ENCODE measurements at places on chromosomes 5 and 9. TPM values are rescaled to one million over a fixed set of nuclear protein-coding genes. Genes with fewer than 3 reads are reported as not detected.

Gene CER1
- total RNA-seq: 4.1 TPM

Gene MARCHF3
- 13.5 TPM for total RNA-seq

Gene IPO11
- total RNA-seq: 60.0 TPM

Gene SPATA31E1
- 0.05 TPM for total RNA-seq

Gene HAND1
- not detected for total RNA-seq

Gene GRXCR2
- not detected for total RNA-seq

Gene PDLIM7
- total RNA-seq: 124 TPM

Gene IARS1
- total RNA-seq: 220 TPM

Gene EPB41L4A
- total RNA-seq: 5.2 TPM

Gene SHISAL2B
- 11.1 TPM for total RNA-seq

- DNase-seq: no peak
These were observed 8.9 kb downstream of the IRF1 start for GRCh38 chr5:132481596-132482211.

- DNase-seq: no peak
These were observed 128.8 kb downstream of the SLC24A2 start for GRCh38 chr9:19660019-19660418.

DNA sequence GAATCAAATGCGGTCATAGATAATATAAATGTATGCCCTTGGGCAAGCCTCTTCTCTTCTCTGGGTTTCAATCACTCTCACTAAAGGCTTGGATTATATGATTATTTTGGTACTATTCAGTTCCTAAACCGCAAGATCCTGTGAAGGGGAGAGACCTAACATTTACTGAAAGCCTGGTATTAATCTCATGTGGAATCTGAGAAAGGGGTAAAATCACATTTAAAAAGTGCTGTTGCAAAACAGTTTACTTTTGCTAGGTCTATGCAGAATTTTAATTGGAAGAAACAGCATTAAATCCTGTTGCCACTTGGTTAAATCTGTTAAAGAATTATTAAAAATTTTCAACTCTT, 50.7 kb downstream of the SLC44A1 start:
- no peak for DNase-seq

DNA sequence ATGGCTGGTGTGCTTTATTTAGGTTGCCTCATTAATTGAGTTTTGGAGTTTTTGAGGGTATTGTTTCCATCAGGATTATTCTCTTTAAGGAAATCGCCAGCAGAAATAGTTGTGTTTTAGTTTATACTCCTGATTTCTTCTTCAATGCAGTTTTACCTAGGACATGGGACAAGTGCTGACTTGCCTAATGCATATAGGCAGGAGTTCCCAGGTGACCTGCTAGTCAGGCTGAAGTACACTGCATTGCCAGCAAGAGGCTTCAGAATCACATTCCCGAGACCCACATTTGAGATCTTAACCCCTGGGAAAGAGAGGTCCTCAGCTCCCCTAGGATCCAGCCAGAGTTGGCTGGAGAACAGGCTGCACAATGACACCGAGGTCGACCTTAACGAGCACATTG, 1.5 kb upstream of the OR1N2 start:
- DNase-seq: no peak

GRCh38 chr5:95870105-95870672, 47.7 kb upstream of the GLRX start:
- no peak for DNase-seq

DNA sequence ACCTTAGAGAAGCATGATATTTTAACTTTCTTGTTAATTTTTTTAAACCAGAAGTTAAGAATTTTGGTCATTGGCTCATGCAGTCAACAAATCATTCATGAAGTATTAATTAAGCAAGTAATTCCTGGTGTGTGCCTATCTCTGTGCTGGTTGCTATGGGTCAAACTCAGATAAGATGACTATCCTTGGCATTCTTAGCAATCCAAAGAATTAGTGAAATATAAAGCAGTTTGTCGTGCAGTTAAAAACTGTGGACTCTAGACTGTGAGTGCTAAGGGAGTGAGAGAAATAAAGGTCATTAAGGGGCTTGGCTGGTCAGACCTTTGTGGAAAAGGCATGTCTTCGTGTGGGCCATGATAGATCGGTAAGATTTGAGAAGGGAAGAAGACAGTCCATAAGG, 4.8 kb downstream of the CYFIP2 start:
- DNase-seq: no peak

- no peak for DNase-seq
These were observed 40.1 kb downstream of the SECISBP2 start for GRCh38 chr9:89358376-89358916.

DNA sequence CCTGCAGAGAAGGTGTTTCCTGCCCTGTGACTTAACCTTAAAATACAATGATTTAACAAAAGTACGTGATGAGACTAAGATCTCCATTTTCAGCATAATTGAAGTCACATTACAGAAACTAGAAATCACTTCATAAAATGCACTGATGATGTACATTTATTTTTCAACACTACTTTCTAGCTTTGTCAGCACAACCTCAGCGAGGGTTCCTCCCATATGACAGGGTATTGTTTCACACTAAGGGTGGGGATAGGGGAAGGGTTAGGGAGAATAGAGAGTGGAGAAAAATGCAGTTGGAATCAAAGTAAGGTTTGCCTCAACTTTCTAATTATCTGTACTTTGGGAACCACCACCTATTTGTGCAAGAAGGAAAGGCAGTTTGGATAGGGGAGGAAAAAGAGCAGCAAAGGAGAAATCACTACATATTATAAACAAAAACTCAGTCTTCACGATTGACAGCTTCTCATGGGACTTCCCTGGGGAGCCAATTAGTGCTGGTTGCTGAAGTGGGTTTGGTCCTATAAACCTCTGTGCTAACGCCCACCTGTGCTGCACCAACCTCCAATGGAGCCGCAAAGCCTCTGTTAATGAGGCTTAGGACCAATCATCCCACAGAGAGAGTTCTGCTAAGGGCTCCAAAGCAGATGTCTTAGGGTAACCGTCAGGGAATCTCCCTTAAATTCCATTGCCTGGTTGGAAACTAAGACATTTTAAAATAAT, 369.2 kb upstream of the PDE4D start:
- no peak for DNase-seq

DNA sequence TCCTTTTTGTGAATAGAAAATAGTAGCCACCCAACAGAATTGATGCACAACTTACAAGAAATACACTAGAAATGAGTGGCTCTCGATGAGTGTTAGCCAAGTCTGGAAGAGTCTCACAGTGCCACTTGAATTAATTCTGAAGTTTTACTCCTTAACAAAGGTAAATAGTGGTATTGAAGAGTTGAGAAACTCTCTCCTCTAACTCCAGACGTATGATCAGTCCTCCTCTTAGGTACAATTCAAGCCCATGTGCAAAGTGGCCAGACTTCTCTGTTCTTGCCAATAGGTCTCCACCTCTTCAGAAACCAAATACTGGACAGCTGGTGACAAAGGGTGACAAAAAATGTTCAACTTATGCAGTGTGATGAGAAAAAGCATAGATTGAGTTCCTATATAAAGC, 38.5 kb upstream of the ADAMTS16 start:
- no peak for DNase-seq

DNA sequence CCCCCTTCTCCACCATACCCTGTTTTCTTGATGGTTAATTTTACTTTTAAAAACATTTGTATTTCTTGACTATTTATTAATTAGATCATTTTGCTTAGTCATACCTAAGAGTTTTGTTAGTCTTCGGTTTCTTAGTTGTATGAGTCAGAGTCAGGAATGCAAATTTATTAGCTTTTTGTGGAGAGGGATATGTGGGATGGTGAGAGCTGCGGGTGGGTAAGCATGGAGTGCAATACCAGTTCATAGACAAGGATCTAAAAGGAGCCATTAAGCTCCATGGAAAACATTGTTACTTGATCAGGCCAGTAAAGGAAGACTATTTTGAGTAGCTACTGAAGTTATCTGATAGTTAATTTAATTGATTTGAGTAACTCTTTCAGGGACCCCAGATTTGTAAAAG, 77.5 kb downstream of the ZSWIM6 start:
- DNase-seq: no peak

GRCh38 chr9:121088576-121088975, 13.8 kb downstream of the CNTRL start:
- DNase-seq: no peak

DNA sequence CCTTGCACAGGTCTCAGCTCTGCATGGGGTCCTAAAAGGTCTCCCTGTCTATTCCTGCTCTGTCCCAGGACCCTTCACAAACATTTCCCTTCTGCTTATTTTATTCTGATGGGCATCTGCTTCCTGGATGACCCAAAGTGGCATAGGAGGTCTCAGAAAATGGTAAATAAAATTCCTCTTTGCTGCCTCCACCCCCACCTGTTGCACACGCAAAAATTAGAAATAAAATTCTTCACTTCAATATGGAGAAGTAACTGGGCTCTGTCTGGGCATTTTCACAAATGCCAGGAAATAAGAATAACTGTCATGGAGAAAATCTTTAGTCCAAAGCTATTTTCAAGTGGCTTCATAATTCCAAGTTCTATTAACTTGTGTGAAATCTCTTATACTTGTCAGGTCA, 106.6 kb upstream of the MAP1B start:
- DNase-seq: no peak

DNA sequence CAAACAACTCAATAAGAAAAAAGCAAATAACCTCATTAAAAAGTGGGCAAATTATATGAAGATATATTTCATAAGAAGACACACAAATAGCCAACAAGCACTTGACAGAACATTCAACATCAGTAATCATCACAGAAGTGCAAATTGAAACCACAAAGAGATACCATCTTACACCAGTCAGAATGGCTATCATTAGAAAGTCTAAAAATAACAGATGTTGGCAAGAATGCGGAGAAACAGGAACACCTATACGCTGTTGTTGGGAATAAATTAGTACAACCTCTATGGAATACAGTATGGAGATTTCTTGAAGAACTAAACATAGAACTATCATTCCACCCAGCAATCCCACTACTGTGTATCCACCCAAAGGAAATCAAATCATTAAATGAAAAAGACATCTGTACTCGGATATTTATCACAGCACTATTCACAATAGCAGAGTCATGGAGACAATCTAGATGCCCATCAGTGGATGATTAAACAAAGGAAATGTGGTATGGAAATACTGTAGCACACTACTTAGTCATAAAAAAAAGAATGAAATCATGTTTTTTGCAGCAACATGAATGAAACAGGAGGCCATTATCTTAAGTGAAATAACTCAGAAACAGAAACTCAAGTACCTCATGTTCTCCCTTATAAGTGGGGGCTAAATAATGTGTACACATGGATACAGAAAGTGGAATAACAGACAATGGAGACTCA, 106.8 kb upstream of the FST start:
- DNase-seq: no peak

GRCh38 chr5:90308787-90309585, 100.6 kb downstream of the CETN3 start:
- DNase-seq: no peak

- peak; percentile 63 for DNase-seq
These were observed 1640.3 kb upstream of the C9orf72 start for GRCh38 chr9:29213417-29214153.

DNA sequence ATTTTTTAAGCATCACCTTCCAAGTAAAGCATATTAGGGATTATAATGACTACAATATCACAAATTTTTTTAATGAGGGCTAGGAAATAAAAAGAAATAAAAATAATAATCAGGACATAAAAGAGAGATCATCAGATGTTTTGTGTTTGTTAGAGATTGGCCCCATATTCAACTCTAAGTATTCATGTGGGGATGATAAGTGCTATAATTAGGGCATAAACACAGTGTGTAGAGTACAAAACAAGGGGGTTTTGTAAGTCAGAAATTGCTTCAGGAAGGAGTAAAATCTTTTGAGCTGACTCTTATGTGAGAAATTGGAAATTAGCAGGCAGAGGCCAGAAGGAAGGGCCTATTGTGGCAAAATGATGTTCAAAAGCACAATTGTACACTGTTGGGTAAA, 127.3 kb downstream of the STARD4 start:
- no peak for DNase-seq

DNA sequence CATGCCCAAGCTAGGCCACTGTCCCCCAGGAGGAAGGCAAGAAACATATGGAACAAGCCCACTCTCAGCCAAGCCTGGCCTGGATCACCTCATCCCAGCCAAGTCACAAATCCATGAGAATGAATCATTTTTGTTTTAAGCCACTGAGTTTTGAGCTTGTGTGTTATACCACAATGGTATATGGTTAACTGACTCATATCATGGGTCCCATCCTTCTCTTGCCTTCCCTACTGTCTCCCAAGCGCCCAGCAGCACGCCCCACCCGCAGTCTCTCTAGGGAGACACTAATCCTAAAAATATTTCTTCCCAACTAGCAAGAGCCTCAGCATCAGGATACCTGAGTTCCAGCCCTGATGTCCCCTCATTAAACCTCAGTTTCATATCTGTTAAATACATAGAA, 248.1 kb downstream of the CDK5RAP2 start:
- DNase-seq: no peak

GRCh38 chr5:169686137-169686536, 49.1 kb downstream of the DOCK2 start:
- no peak for DNase-seq

GRCh38 chr9:94144394-94144793, 60.1 kb downstream of the PTPDC1 start:
- DNase-seq: no peak

- no peak for DNase-seq
These were observed 43.1 kb upstream of the CKMT2 start for GRCh38 chr5:81189875-81190498.

GRCh38 chr9:124790801-124791505, 14.0 kb downstream of the OLFML2A start:
- no peak for DNase-seq

DNA sequence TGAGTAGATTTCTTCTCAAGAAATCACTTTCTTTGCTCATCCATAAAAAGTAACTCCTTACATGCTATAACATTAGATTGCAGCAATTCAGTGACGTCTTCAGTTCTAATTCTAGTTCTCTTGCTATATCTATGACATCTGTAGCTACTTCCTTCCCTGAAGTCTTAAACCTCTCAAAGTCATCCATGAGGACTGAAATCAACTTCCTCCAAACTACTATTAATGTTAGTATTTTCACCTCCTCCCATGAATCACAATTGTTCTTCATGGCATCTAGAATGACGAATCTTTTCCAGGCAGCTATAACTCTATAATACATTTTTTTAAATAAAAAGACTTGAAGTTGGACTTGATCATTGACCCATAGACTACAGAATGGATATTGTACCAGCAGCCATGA, 46.2 kb upstream of the PRRC1 start:
- DNase-seq: no peak

DNA sequence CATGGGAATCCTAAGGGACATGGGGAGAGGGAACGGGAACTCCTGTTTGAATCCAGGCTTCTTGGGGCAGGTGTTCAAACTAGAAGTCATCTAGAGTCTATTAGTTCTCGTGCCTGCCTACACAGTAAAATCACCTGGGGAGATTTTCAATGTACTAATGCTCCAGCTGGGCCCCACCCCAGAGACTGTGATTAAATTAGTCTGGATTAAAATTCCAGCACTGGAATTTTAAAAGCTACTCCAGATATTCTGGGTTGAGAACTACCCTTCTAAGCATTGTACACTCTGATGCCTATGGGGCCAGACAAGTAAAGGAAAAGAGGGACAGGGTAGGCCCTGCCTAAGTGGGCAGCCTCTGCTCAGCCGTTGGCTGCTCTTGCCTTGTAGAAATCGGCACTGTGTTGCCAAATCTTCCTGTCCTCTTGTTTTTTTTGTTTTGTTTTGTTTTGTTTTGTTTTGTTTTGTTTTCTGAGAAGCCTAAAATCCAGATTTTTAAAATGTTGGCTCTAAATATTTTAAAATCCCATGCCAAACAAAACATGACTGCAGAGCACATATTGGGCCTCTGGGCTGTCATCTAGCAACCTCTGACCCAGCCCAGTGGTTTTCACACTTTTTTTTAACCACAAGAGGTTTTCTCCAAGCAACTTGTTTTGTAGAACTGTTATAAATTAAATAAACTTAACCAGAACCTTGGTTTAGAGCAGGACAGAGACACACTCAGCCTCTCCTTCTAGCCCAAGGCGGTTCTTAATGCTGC, 29.0 kb downstream of the ADRB2 start:
- DNase-seq: no peak

Data from WTC11 (cell line).